ENCODE measurements at places on chromosomes 3 and 15.

DNA sequence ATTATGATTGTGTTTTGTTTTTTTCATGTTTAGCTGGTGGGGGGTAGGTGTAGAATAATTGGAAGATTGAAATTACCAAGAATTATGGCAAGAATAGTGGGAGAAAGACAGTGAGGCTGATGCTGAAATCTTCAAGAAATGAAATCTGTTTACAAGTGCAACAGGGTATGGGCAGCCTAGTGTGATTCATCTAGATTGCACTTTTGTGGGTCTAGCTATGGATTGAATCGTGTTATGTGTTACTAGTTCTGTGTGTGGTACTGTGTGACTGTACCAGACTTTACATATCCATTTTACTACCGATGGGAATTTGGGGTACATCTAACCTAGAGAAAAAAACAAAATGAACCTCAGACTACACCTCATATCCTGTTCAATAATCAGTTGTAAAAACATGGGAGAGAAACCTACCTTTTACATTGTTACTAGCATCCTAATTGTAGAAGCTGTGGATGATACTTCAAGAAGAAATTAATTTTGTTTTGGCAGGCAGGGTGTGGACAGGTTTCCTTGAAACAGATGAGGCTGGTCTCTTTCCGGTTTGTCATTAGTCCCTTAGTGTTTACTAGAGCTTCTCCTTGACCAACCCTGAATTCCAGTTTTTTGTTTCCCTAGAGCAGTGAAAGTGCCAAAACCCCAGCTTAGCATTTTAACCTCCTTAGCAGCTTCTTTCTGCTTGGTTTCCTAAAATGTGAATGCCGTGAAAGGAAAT is 47.9 kb downstream of the OPA1 start:
- DNase-seq, result no peak

DNA sequence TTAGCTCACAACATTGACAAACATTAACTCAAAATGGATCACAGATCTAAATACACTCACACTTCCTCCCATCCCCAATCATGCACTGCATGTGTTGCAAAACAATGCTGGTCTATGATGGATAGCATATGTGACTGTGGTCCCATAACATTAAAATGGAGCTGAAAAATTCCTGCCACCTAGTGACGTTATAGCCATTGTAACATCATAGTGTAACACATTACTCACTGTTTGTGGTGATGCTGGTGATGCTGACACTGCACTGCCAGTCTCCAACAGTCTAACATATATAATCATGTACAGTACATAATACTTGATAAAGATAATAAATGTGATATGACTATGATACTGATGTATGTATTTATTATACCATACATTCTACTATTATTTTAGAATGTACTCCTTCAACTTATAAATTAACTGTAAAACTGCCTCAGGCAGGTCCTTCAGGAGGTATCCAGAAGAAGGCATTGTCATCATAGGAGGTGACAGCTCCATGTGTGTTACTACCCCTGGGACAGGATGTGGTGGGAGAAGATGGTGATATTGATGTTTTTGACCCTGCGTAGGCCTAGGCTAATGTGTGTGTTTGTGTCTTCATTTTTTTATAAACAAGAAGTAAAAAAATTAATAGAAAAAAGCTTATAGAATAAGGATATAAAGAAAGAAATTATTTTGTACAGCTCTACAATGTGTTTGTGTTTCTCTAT is 41.3 kb downstream of the TXNRD3 start:
- DNase-seq, result no peak

DNA sequence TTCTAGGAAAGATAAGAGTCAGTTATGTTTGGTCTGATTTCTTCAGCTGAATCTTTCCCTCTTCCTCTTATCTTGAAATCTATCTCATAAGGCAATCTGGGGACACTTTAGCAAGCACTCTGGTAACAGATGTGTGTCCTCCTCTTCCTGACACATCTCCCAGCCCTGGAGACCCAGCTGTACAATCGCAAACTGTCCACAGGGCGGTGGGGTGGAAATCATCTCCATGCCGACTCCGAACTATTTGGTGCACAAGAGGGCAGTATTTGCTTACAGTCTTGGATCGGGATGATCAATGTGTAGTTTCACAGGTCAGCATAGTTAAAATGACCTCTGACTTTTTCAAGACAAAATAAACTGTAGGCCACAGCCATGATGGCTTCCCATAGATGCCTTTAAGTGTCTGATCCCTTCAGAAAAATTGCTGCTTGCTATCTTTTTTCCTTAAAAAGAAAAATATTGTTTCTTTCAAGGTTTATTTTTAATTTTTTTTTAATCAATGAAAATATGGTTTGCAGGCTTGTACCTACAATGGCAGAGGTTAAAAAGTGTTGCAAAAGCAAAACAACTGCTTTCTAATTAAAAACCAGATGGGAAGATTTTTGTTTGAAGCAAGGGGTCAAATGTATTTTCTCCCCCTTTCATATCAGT is 17.7 kb downstream of the EEFSEC start:
- no peak for DNase-seq

GRCh38 chr15:93789441-93789840 is 441.9 kb upstream of the MCTP2 start:
- no peak for DNase-seq

DNA sequence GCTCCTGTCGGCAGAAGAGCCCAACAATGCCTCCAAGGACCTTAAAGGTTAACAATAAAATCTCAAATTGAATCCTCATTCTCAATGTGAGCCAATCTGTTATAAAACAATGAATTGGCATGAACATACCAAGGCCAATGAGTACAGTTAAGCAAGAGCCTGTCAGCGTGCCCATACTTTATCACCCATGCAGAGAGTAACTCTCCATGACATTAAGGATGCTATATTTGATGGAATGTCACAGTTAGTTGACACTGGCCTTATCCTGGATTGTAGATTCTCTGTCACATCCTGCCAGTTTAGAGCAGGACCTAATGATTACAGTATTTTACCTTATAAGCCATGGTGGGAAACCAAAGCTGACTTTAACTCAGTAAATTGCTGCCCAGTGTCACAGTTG is 335.4 kb upstream of the MDFIC2 start:
- DNase-seq, result no peak

GRCh38 chr3:125055913-125056745 is at the start of gene HEG1:
Gene HEG1, minus strand, starts transcription at chr3:125055997. Its CDS starts 107 bp downstream, at chr3:125055890.
- DNase-seq, result peak; percentile 78

DNA sequence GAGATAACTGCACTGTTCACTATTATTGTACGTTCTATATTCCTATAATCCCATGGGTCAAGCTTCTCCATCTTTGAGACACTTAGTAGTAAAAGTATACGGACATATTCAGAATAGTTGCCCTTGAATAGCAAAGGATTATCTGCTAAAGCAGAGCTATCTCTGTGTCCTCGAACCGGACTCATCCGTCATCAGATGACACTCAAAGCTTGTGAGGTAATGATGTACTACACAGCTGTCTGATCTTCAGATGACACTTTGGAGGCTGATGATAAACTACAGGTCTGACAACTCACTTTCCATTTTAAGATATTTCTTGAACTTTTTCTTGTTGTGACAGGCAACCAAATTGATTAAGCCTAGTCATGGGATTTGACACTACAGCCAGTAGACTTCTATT is 240.2 kb downstream of the SCAPER start:
- no peak for DNase-seq

GRCh38 chr3:149528340-149528650 is 53.8 kb downstream of the TM4SF4 start:
- no peak for DNase-seq

DNA sequence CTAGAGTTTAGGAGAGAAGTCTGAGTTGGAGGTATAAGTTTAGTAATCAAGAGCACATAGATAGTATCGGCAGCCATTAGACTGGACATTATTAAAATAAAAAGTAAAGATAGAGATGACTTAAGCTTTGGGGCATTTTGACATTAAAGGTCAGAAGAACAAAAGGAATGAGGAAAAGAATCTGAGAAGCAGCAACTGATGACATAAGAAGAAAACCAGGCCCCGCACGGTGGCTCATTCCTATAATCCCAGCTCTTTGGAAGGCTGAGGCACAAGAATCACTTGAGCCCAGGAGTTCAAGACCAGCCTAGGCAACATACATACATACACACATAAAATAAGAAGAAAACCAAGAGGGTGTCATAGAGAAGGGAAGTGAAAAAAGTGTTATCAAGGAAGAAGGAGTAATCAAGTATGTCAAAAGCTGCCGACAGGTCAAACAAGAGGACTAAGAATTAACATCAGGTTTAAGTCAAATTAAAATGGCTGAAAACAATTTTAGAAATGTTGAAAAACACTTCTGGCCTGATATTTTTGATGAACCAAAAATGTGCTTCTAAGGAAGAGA is 38.9 kb downstream of the ACAP2 start:
- DNase-seq, result no peak
